ENCODE measurements at places on chromosomes 12 and 14. TPM values are rescaled to one million over a fixed set of nuclear protein-coding genes. Genes with fewer than 3 reads are reported as not detected.

BTBD6 gene
- total RNA-seq: 45.9 TPM

KIF5A gene
- 4.4 TPM for total RNA-seq

OVCH1 gene
- 0.25 TPM for total RNA-seq

KRT77 gene
- 2.5 TPM for total RNA-seq

EXOC3L4 gene
- total RNA-seq: 8.6 TPM

KRT71 gene
- not detected for total RNA-seq

TOMM20L gene
- not detected for total RNA-seq

ASB8 gene
- 16.9 TPM for total RNA-seq

OR4K2 gene
- not detected for total RNA-seq

PTPN6 gene
- total RNA-seq: 17.4 TPM

TPCN1 gene
- total RNA-seq: 39.5 TPM

C14orf180 gene
- total RNA-seq: 1.7 TPM

Measured in vagina (tissue), 2 donors.